ENCODE measurements at places on chromosomes 5 and 9.
A peak's percentile ranks its signal among the peaks of the same experiment; 100 is the strongest.

DNA sequence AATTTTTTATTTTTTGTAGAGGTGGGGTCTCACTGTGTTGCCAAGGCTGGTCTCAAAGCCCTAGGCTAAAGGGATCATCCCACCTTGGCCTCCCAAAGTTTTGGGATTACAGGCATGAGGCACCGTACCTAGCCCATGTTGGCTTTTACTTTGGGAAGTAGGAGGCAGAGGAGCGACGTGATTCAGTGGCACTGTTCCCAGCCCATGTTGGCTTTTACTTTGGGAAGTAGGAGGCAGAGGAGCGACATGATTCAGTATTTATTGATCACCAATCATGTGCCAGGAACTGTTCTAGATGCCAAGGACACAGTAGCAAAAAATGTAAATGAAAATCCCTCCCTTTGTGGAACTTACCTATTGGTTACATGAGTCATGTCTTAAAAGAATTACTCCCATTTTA, 18.3 kb downstream of the SNX24 start:
- no peak for DNase-seq

- DNase-seq: no peak
Observed at GRCh38 chr5:18687429-18687828, 1053.2 kb downstream of the TAF11L14 start.

- DNase-seq: no peak
Observed at GRCh38 chr5:172607213-172607793, 33.8 kb upstream of the NEURL1B start.

- DNase-seq: no peak
Observed at GRCh38 chr9:131273856-131274673, 2.2 kb downstream of the FAM78A start.

- DNase-seq: no peak
Observed at GRCh38 chr9:137748741-137749140, 128.8 kb upstream of the CACNA1B start.

GRCh38 chr9:26669701-26670670, 222.6 kb downstream of the CAAP1 start:
- no peak for DNase-seq

DNA sequence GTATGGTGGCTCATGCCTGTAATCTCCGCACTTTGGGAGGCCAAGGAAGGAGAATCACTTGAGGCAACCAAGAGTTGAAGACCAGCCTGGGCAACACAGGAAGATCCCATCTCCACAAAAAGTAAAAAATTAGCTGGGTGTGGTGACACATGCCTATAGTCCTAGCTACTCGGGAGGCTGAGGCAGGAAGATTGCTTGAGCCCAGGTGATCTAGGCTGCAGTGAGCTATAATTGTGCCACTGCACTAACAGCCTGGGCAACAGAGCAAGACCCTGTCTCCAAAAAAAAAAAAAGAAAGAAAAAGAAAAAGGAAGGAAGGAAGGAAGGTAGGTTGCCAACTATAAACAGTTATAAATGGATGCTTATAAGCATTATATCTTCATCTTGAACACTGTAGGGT, 51.0 kb downstream of the RFX3 start:
- DNase-seq: no peak

DNA sequence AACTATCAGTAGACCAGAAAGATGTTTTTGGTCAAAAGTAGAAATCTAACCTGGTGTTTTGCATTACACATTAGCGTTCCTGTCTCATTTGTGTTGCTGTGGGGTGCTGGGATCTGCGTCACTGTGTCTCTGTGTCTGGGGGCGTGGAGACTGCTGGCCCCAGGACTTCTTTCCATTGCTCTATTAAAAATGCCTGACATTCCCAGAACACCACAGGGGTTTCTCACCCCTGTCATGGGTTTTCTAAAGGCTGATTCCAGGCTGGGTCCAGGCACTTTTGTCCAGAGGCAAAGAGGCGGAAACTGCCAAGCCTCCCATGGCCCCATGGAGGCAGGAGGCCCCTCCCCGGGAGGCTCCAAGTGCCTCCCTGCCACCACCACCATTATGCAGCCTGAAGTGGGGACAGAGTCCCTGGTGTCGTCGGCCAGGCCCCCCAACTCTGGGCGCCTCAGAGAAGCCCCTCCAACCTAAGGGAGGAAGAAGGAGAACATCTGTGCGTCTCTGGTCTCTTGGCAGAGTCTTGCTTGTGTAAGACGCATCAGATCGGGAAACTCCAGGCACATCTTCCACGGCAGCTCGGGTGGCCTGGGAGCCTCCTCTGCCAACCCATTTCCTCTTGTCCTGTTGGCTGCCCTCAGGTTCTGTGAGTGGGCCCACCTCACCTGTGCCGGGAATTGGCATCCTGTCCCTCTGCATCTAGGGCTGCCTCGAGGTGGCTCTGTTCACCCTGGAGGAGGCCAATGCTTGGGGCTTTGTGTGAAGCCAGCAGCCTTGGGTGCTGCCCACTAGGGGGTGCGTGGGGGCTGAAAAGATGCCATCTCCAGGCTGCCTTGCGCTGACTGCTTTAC, 13.8 kb upstream of the PLEKHG4B start:
- no peak for DNase-seq

DNA sequence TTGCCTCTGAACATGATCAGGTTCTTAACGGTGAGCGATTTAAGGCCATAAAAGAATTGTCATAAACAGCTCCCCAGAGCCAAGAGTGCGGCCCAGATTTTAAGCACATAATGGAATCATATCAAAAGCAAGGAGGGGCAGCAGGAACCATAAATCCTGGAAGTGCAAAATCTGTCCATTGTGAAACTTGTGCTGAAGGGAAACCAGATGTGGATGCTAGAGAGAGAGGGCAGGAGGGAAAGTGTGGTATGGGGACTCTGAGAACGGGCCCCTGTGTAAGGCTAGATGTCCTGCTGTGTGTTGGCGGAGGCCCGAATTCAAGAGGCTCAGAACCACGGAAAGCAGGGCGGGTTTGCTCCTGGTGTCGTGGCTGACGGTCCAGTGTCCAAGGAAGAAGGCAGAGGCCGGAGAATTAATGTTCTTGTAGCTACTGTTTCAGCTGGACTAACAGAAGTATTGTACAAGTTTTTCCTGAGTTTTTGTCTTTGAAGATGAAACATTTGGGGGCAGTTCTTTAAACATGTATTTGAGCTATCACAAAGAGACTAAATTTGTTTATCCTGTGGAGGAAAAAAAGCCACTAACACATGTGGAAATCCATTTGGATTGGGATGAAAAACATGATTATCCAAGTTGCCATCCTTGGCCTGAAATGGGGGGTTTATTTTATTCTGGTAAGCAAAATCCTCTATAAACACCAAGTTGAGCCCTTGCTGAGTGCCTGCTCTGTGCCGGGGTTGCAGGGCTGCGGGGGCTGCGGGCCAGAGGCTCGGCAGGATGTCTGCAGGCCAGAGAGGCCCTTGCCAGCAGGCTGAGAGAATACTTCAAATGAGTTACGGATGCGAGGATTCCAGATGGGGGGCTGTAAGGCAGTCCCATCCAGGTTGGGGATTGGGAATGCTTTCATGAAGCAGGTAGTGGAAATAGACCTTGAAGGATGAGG, 9.2 kb upstream of the CXCL14 start:
- DNase-seq: no peak

DNA sequence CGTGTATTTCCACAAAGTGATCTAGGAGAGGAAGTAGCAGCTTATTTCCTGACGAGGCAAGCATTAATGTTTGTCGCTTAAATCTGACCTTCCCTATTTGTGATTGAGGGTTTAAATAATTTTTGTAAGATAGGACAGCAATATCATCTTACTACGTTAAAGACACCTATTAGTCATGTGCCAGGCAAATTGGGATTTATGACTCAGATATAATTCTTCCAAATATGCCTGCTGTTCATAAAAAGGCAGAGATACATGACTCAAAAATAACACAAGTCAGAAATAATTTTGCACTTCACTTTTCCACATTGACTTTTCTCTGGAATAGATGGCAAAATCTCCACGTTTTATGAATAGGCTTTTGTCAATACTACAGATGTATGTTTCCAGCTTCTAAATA, 43.0 kb upstream of the CDH12 start:
- no peak for DNase-seq

DNA sequence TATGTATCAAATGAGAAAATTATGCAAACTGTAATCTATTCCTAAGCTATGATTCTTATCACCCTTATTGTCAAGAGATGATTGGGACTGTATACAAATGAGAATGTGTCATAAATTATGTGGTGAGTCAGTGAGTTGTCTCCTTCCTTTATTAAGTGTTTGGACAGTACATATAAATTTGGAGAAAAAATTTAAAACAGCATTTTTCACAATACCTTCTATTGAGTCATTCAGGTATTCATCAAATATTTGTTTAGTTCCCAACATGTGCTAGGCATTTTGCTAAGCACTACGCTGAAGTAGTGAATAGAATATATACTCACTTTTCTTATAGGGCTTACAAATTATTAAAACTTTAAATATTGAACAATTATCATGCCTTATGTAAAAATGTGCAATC, 36.3 kb upstream of the PTPRD start:
- no peak for DNase-seq

DNA sequence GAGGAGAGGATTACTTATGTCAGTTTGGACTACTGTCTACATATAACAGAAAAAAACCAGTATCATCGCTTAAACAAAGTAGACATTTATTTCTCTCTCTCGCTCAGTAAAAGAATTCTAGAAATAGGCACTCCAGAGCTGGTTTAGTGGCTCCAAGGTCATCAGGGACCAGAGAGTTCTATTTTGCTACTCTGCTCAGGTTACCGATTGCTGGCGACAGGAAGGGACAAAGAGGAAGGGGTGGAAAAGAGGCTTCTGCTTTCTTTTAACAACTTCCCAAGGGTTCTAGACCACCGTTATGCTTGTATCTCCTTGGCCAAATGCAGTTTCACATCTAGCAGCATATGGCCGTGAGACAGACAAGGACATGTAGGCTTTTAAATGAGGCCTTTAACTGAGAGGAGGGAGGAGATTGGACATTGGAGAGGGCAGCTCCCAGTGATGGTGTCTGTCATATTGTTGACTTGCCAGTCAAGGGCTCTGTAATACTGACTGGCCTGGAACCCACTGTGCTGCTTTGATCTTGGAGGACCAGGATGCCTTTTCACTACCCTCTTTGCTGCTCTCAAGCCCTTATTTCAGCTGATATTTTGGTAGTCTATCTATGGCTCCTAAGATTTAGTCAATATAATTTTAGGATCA, 15.6 kb upstream of the DCP2 start:
- DNase-seq: no peak

- DNase-seq: no peak
Observed at GRCh38 chr5:127650649-127651048, 1.8 kb downstream of the CTXN3 start.

GRCh38 chr5:91361055-91361701, 21.9 kb downstream of the ARRDC3 start:
- DNase-seq: no peak

DNA sequence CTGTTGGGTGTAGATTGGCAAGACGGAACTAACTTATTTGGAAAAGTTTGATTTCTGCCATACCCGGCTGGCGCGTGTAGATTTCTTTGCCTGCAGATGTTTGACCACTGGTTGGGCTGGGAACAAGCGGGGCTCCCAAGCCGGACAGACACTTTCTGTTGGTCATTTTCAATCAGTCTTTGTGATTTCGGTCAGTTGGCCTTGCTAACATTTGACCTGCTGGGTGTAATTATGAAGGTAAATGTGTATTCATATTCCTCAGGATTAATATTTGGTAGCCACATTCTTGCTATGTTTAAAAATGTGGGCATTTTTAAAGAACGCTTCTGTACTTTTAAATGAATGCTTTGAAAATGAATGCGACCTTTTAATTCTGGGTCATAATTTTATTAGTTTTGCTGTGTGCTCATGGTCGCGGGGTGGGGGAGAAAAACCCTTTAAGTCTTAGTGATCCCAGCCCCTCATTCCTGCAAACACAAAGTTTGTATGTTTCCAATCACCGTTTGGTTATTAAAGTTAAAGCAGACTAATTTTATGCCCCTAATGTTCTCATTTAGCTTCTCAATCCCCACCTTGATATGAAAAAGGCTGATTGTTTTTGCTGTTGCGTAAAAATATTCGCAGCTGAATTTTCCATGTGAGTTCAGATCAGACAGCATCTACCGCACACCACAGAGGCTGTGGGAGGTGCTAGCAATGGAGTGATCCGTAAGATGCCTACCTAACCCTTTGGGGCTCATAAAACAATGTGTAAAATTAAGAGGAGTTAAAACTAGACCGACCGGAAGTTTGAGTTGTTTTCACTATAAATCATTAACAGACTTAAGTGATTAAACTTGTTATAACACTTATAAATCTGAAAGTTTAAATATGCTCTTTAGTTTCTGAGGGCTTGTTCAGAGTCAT, 1.5 kb downstream of the RASGRF2 start:
- DNase-seq: peak; percentile 19

DNA sequence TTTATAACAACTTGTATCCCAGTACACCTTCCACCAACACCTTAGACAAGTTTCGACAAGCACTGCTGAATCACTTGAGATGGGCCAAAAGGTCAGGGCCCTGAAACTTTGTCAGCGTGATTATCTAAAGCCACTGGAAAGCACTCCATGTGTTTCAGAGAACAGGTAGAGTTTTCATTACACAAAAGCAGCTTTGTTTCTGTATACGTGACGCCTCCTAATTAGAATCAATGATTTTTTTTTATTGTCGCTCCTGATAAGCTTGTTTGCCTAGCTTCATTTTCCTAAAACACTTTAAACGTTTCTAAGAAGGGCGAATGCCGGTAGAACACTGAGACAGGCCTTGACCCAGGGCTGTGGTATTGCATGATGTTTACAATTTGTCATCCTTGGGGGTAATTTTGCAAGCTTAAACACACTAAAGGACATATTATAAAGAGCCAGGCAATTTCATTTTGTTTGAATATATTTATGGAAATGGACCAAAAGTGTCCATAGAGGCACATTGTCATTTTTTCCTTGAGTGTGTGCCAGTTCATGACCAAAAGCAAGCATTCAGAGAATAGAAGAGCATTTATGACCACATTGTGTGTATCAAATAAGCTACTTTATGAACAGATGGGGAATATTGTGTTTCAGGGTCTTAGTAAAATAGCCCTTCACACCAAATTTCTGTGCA, 193.6 kb downstream of the GLIS3 start:
- no peak for DNase-seq

- peak; percentile 61 for DNase-seq
Observed at GRCh38 chr5:83927140-83927733, 206.6 kb upstream of the HAPLN1 start.

- no peak for DNase-seq
Observed at GRCh38 chr5:169649486-169649885, 12.4 kb downstream of the DOCK2 start.

GRCh38 chr5:176353533-176353932, 8.0 kb downstream of the KIAA1191 start:
- no peak for DNase-seq

DNA sequence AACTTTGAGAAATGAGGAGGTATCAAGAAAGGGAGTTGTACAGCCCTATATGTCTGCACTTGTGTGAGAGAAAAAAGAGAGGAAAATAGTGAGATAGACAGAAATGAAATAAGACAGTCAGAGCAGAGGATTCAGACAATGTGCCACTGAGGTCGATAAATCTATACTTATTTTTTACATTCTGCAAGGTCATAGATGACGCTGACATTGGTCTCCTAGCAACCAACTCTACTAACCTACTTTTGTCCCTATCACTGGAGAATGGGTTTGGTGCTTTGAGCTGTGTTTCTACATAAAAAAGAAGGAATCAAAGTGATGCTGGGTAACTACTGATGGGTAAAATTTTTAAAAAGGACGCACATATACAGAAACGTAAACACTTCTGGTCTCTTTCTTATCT, 573.3 kb upstream of the RORB start:
- DNase-seq: no peak
